ENCODE measurements at places on chromosomes 2 and 18. TPM values are rescaled to one million over a fixed set of nuclear protein-coding genes. Genes with fewer than 3 reads are reported as not detected.

GCKR gene
- total RNA-seq = 1.8 TPM

MRO gene
- 0.35 TPM for total RNA-seq

FTCDNL1 gene
- 2.0 TPM for total RNA-seq

KCNG2 gene
- total RNA-seq = not detected

ESPNL gene
- 0.25 TPM for total RNA-seq

RTP5 gene
- total RNA-seq = not detected

CDH7 gene
- 0.28 TPM for total RNA-seq

SAG gene
- not detected for total RNA-seq

UGT1A10 gene
- total RNA-seq = 0.13 TPM

FBXO48 gene
- total RNA-seq = 1.0 TPM

Data from endodermal cell (in vitro differentiated cells).